ENCODE measurements at places on chromosomes 6 and 20. TPM values are rescaled to one million over a fixed set of nuclear protein-coding genes. Genes with fewer than 3 reads are reported as not detected.

DYNLT2 gene
- total RNA-seq = 3.7 TPM

DNA sequence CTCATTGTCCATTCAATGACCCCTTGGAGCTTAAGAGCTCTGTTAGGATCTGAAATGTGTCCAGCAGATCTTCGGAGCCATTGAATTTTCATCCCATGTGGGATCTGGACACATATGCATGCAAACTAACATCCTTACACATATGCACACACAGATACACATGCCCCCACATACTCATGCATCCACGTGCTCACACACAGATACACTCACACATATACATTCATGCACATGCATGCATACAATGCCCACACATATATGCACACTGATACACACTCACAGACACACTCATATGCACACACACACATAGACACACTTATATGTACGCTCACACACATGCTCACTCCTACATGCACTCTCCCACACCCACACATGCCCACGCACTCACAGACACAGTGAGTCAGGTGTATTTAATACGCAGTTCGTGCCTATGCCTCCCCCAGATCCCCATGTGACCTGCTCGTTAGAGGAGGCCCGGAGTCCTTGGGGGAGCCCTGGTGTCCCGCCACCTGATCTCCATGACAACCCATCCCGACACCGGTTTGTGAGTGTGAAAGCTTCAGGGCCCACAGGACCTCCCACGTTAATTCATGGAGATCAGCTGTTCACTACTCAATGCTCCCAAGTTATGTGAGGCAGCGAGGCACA lies 121.9 kb upstream of the SULF2 start:
- DNase-seq = no peak

- no peak for DNase-seq
These were observed 5.9 kb downstream of the TMEM63B start for GRCh38 chr6:44133003-44133931.

DNA sequence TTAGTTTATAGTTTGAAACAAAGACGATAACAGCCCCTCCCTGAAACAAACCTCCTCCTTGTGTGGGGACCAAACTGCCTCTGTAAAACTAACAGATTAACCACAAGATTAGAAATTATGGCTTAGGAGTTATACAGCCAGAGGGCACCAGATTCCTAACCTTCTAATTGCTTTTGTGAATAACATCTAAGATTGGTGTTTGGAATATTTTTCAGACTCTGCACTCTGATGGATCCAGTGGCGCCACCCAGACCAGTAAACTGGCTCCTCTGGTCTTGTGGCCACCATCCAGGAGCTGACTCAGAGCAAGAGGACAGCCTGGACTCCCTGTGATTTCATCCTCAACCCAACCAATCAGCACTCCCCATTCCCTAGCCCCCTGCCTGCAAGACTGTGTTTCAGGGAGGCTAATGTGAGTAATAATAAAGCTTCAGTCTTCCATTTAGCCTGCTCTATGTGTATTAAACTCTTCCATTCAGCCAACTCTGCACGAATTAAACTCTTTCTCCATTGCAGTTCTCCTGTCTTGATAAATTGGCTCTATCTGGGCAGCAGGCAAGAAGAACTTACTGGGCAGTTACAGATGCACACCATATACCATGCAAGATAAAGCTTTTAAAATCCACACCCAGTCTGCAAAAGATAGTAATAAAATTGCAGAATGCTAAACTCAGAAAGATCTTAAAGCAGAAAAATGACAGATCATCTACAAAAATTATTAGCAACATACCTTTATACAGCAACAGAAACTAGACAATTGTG lies 58.5 kb upstream of the SLC22A16 start:
- DNase-seq = no peak

GRCh38 chr6:6825193-6825784 lies 236.8 kb downstream of the LY86 start:
- no peak for DNase-seq

FRK gene
- 0.37 TPM for total RNA-seq

GRCh38 chr6:29559524-29560287 lies at the start of gene UBD:
TSS of gene UBD (minus strand) at chr6:29559732. CDS start at chr6:29559701, 31 bp downstream.
- DNase-seq = no peak

KIF13A gene
- 14.1 TPM for total RNA-seq

- no peak for DNase-seq
These were observed 54.9 kb downstream of the PXDC1 start for GRCh38 chr6:3696525-3697088.

DNA sequence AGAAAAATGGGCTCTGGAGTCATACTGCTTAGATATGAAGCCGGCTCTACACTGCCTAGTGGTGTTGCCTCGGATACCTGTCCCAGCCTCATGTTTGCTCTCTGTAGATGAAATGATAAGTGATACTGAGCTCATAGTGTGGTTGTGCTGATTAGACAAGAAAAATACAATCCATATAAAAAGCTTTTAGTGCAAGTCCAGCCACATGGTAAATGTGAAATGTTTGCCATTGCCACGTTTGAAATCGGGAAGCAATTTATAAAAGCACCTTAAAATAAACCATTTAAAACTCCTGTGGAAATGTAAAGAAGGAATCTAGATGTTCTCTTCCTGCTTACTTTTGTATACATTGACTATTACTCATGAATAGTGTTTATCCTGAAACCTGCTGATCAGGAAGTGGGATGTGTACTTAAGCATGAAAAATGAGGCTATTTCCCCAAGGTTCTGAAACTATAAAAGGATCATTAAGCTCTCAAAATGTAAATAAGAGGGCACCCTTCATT lies 13.1 kb upstream of the PBOV1 start:
- no peak for DNase-seq

DNA sequence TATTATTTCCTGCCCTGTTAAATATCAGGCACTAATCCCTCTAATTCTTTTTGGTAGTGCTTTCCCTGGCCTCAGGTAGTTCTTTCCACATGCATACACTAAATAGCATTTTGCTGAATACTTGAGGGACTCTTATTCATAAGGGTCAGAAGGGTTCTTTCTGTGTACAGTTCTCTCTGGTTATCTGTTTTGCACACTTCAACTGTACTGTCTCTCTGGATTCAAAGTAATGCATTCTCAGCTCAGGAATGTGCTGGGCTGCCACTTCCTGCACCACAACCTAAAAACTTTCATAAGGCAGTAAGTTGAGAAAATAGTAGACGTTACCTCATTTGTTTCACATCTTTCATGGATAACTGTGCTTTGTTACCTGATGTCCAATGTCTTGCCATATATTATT lies 32.1 kb downstream of the C6orf141 start:
- DNase-seq = no peak

EYA2 gene
- 0.71 TPM for total RNA-seq

HNF4A gene
- not detected for total RNA-seq

GRCh38 chr6:29992807-29993206 lies 50.5 kb downstream of the HLA-A start:
- DNase-seq = no peak

FAM209B gene
- total RNA-seq = 1.5 TPM
